ENCODE measurements at places on chromosomes 7 and 10. TPM values are rescaled to one million over a fixed set of nuclear protein-coding genes. Genes with fewer than 3 reads are reported as not detected.

- no peak for DNase-seq
Observed at GRCh38 chr10:7576340-7576739, 90.4 kb downstream of the ITIH5 start.

Gene PRF1
- total RNA-seq, result not detected

DNA sequence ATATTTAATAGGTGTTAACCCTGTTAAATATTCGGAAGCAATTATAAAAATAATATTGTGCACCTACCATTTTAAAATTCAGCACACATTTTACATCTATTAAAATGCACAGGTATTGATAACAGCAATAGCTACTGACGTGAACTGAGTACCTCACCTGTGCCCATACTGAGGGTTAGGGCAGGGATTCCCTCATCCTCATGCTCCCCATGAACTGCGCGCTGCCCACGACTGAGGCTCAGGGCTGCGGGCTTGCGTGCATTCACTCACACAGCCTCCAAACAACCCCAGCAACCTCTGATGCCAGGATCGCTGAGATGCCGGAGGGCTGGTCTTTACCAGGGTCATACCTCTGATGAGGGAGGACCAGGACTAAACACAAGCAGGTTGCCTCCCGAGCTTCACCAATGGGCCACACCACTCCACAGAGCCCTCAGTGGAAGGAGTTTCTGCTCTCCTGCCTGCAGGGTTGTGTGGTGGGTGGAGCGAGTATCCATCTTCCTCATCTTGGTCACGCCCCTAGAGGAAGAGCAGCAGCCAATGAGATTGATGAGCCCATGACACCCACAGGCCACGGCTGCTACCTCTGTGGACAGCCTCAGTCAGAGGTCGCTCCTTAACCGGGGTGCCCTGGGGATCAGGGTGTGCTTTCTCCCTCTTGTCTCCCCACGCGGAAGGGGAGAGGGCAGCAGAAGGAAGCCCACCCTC, 478.3 kb downstream of the TNS3 start:
- DNase-seq, result peak; percentile 49

Gene HGF
- total RNA-seq, result 0.15 TPM

- DNase-seq, result no peak
Observed at GRCh38 chr10:113616244-113617074, 47.4 kb downstream of the NRAP start.

- no peak for DNase-seq
Observed at GRCh38 chr7:99030951-99031350, 113.0 kb downstream of the SMURF1 start.

DNA sequence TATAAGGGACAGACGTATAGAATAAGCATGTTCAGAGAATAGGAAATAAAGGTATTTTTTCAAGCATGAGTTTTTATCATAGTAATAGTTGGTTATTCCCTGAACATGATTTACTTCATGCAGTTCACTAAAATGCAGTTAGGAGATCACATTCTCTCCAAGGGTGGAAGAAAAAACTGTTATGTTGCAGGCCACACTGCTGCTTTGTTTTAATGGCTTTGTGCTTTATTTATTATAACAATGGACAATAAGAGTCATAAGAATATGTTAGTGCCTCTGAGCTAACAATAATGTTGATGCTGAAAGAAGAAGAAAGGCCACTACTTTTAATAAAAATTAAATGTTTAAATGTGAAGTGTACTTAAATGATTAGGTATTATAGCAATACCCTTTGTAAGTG, 78.5 kb upstream of the GATAD1 start:
- DNase-seq, result no peak

DNA sequence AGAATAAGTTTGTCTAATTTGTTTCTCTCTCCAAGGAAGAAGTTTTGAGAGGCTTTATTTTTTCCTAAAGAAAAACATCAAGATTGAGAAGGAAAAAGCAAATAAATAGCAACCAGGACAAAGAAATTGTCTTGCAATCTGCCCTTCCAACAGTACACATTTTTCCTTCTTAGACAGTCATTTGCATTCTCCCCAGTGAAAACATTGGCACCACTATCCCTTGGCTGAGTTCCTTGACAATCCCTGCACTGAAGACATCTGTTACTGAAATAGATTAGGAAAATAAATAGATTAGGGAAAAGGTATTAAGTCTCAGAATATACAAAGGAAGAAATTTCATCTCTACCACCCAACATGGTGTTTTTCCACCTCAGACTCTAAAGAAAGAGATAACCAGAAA, 12.2 kb upstream of the TMEM243 start:
- no peak for DNase-seq

DNA sequence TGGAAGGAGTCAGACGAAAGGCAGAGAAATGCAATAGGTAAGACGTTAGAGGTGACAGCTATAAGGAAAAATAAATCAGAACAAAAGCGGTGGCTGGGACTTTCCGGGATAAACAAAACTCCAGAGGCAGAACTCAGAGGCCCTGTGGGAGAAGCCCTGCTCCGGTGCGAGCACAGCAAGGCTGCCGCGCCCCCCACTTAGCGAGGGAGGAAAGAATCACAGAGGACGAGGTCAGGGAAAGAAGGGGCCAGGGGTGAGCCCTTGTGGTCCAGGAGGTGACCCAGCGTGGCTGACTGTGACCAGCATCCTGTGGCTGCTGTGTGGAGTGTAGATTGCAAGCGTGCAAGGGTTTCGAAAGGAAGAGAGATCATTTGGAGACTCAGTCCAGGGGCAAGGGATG, 591.8 kb upstream of the ADARB2 start:
- DNase-seq, result no peak

DNA sequence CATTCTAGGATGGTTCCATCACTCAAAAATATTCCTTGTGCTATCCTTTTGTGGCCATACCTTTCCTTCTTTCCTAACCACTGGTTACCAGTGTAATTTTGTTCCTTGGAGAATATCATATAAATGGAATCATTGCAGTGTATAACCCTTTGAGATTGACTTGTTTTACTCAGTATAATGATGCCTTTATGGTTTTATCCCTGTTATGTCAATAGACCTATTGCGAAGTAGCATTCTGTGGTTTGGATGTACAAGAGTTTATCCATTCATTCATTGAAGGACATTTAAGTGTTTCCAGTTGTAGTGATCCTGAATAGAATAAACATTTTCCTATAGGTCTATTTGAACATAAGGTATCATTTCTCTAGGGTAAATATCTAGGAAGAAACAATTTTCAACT, 54.2 kb downstream of the RBM33 start:
- no peak for DNase-seq

Gene ATP5MK
- total RNA-seq, result 338 TPM

DNA sequence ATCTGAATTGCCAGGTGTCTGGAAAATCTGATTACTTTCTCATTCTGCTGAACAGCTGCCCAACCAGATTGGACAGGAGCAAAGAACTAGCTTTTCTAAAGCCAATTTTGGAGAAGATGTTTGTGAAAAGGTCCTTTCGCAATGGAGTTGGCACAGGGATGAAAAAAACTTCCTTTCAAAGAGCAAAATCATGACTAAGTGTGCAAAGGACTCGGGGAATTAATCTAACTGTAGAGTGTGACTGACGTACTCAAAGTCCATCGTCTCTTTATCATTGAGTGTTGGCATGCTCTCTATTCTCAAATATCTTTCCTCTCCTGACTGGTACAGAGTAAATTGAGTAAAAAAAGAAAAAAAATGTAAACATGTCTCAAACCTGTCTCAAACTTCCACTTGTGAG, 3.3 kb downstream of the NPS start:
- DNase-seq, result no peak

DNA sequence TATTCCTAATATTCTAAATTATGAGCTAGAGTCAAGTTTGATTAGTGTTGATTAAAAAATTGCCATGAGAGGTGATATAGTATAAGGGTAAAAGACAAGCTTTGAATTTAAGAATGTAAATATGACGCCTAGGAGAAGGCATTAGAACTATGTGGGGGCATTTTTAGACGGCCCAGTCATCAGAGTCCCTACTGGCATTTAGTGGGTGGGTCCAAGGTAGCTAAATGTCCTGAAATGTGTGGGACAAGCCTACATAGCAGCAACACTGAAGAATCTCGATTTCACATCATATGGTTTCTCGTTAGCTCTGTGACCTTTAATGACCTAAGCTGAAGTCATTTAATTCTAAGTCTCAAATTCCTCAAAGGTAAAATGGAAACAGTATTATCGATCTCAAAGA, 133.5 kb downstream of the SGMS1 start:
- DNase-seq, result no peak

Gene NDUFB8
- 205 TPM for total RNA-seq

Gene LIPM
- total RNA-seq, result not detected

DNA sequence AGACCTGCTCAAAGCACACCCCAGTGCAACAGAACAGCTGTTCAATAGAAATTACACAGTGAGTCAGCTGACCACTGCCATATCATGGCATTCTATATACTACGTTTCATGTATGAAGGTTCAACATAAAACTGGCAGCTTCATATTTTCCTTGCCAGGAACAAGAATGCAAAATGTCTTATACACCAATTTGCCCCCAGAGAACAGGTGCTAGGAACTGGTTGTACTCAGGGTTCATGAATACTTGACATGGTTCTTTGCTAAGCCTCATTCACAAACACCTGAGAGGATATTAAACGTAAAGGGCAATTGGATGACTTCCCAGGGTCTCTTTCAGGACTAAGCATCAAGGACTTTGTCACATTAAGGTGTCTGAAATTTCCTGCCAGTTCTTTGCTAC, 6.9 kb downstream of the MYOF start:
- no peak for DNase-seq

Gene CFAP70
- total RNA-seq, result 0.26 TPM

Gene TET1
- total RNA-seq, result 53.4 TPM

- no peak for DNase-seq
Observed at GRCh38 chr7:92987095-92987494, 130.7 kb downstream of the SAMD9 start.

- no peak for DNase-seq
Observed at GRCh38 chr7:29839302-29839701, 33.0 kb downstream of the WIPF3 start.

Gene ANKMY2
- total RNA-seq, result 12.7 TPM

DNA sequence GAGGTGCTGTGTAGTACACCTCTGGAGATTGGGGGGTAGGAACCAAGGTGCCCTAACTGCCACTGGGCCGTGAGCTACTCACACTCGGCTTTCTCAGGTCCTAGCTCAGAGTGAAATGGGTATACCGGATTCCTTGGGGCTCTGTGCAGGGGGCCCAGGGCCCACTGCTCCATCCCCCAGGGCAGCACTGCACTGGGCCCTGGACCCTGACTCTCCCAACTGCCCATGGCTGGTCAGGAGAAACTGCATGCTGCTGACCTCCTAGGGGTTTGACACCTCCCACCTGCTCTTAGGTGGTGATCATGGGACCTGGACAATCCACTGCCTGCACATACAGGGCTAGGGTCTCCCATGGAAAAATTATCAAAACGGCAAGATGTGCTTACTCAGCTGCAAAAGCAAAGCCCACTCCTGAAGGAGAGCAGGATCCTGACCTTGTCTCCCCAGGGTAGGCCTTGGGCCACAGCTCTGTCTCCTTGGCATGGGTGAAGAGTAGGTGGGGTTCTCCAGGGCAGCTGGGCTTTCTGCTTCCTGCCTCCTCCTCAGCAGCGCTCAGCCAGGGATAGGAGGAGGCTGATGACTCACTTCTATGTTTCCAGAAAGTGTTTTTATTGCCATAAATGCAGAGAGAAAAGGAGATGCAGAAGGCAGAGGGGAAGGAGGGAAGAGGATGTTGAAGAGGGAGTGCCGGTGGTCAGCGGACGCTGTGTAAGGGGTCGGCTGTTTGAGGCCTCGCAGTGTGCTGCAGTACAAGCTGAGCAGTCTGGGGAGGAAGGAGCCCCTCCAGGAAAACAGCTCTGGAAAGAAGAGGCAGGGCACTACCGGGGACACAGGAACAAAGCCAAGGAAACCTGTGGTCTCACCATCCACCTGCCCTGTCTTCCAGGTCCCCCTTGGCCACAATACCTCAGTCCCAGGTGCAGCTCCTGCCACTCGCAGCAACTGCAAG, 107.8 kb downstream of the ARHGAP22 start:
- DNase-seq, result no peak

Gene ATG9B
- 2.0 TPM for total RNA-seq

- DNase-seq, result no peak
Observed at GRCh38 chr7:91338226-91339020, 74.2 kb downstream of the FZD1 start.

DNA sequence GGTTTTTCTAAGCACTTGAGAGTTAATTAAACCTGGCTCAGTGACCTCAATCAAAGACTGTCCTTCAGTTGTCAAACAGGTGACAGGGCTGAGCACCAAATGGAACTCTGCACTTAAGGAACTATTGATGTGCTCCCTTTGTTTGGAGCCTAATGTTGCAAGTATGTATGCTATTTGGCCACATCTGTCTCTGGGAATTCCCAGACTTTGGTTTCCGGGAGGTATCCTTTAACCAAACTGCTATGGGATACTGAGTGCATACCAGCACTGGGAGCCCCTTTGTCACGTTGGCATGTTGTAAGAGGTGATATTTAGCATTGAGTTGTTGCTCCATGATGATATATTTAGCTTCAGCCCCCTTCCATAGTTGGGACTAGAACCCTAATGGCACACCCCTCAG, 25.2 kb downstream of the ASZ1 start:
- DNase-seq, result no peak

Gene LRMDA
- 2.1 TPM for total RNA-seq

GRCh38 chr7:159102681-159103381, 41.8 kb downstream of the VIPR2 start:
- DNase-seq, result no peak

DNA sequence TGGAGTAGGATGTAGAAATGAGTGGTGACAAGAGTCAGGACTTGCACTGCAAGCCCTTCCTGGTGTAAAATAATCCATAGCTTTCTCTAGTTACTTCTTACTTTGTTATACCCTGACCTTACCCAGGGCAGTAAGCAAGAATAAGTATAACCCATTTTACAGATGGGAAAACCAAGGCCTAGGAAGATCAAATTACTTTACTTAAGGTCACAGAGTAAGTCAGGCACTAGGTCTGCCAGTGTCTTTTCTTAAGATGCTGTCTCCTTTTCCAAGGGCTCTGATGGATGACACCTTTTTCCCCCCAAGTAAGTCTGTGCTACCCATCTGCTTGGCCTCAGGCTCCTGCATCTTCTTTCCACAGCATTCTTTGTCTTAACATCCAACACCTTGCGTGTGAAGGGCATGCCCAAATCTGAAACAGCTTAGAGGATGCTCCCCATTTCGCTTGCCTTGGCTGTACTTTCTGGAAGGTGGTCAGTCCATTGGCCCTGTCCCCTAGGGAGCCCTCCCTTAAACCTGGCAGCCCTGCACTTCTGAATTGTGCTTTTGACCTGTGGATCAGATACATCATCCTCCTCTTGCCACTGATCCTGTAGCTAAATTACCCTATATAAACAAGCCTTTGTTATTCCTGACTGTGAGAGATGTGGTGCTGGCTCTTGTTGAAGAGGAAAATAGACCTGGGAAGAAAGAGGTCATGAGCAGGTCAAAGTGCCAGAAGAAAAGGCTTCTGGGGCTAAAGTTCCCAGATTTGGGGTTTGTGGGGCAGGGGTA, 168.6 kb downstream of the LRMDA start:
- DNase-seq, result no peak

Data from H9 (cell line).